ENCODE measurements at places on chromosomes 2 and 18.

- no peak for DNase-seq
Observed at GRCh38 chr2:72153924-72154323, 6.3 kb upstream of the CYP26B1 start.

DNA sequence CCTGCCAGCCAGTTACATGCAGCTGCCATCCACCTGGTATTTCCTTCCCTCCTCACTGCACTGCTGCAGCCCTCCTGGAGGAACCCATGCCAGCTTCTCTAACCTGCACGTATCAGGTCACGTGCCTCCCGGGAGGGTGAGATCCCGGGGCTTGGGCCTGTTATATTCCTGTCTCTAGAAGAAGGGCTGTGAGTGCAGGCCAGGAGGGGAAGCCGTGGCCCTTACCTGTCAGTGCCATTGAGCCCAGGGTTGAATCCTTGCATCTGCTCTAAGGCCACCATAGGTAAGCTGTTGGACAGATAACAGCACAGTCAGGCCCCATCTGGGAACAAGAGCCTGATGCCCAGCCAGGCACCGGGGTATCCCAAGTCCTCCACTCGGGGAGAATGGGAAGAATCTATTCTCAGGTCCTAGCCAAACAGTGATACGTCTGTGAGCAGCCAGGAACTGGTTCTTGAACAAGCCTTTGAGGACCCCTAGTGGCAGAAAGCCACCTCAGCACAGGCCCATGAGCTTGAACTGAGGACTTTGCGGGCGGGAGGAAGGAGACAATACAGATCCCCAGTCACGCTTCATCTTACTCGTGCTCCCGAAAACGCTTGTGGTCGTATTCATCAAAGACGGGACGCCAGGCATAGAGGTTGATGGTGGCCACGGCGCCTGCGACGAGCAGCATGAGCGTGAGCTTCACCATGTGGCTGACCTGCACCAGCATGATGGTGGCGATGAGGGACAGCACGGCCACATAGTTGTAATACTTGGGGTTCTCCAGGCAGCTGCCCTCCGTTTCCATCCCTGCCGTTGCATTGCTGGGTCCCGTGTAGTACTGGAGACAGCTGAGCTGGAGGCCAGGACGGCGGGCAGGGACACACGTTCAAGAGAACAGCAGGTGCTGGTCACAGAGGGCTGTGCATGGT is 34.4 kb downstream of the CENPO start:
- peak; percentile 77 for DNase-seq

- DNase-seq = no peak
Observed at GRCh38 chr2:136101042-136101441, 16.9 kb downstream of the CXCR4 start.

DNA sequence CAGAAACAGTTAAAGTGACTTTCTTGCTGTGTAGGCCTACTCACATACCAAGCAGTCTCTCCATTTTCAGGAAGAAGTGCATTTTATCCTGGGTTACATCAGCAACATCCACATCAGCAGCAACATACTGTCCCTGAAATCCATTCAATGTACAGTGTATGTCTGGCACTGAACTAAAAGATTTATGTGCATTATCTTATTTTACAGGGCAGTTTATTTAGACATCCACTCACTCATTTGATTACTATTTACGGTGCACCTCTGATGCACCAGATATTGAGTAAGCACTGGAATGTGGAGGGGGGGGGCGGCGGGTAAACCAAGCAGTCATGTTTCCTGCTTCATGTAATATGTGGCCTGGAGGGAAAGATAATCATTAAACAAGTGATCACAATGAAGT is 1128.2 kb downstream of the BCL11A start:
- DNase-seq = no peak

- no peak for DNase-seq
Observed at GRCh38 chr2:29174937-29175336, 59.7 kb downstream of the CLIP4 start.

- no peak for DNase-seq
Observed at GRCh38 chr18:54775686-54776085, 52.6 kb upstream of the RAB27B start.

DNA sequence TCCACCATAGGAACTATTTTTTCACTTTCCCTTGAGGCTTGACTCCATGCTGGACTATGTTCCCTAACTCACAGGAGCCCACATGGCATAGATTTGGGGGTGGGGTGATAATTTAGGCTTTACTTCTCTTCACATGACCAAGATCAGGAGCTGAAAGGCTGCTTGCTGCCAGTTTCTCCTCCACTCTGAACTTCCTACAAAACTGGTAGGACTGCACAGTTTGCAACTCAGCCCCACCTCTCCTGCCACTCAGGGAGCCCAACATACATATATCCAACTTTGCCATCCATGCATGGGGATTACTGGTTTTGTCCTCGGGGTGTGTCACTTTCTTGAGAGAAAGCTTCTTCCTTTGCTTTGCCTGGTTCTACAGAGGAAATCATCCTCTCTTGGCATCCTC is 14.2 kb downstream of the INO80D start:
- no peak for DNase-seq

- no peak for DNase-seq
Observed at GRCh38 chr18:41646915-41647620, 308.0 kb upstream of the PIK3C3 start.

- no peak for DNase-seq
Observed at GRCh38 chr2:64202206-64202845, 58.1 kb upstream of the PELI1 start.

GRCh38 chr18:58896268-58896667 is 31.6 kb downstream of the ZNF532 start:
- DNase-seq = no peak

GRCh38 chr2:88086401-88086800 is 18.8 kb downstream of the SMYD1 start:
- no peak for DNase-seq

DNA sequence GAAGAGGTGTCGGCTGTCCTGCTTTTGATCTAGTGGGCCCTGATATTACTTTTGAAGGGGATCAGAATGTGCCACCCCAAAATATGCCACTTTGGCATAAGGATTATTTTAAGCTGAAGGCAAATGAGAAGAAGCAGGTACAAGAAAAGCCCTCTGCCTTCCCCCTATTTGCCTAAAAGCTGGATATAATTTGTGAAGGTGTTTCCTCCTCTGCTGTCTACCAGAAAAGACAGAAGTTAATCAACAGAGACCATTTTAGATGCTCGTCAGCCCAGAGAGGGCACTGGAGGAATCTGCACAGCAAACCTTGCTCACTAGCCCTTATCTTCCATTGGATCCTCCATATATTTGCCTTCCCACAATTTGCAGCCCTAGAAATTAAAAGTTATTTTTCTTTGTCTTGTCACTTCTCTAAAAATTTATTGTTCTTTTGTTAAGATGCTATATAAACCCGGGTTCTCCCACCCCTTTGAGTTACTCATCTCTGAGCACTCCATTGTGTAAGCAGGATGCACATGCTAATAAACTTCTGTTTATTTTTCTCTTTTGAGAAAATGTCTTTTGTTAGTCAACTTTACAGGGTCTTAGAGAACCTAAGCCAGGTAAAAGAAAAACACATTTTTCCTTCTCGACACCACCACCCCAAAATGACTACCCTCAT is 163.2 kb upstream of the SLC1A4 start:
- no peak for DNase-seq

GRCh38 chr2:1940679-1941078 is 196.4 kb upstream of the PXDN start:
- no peak for DNase-seq

- no peak for DNase-seq
Observed at GRCh38 chr2:16728351-16729136, 62.9 kb upstream of the CYRIA start.

GRCh38 chr2:168912901-168913369 is 11.8 kb downstream of the G6PC2 start:
- no peak for DNase-seq

DNA sequence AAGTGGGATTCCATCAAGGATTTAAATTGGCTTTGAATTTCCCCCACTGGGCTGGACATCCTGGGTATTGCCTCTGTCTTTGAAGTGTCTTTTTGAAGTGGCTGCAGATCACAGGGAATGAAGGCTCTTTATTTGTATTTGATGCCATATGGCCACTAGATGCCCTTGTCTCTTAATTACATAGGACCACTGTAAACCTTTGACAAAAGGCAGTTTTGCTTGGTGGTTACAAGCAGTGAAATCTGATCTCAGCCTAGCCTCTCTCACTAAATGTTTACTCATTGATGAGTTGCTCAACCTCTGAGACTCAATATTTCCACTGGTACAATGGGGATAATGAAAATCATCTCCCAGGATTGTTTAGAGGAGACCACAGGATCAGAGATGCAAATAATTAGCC is 102.2 kb downstream of the INSIG2 start:
- DNase-seq = no peak

DNA sequence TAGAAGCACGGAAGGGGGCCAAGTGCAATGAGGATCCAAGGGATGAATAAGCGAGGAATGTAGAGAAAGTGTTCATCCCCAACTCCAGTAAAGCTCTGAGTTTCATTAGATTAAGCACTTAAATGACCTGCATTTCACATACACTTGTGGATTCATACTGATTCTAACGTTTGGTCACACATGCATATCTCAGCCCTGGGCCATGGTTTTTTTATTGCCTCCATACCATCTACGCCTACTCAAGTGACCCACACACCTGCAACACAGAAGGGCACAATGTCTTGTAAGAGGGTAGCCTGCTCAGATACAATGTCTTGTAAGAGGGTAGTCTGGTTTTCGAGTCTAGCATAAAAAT is 566 bp upstream of the MRPS5 start:
- no peak for DNase-seq

DNA sequence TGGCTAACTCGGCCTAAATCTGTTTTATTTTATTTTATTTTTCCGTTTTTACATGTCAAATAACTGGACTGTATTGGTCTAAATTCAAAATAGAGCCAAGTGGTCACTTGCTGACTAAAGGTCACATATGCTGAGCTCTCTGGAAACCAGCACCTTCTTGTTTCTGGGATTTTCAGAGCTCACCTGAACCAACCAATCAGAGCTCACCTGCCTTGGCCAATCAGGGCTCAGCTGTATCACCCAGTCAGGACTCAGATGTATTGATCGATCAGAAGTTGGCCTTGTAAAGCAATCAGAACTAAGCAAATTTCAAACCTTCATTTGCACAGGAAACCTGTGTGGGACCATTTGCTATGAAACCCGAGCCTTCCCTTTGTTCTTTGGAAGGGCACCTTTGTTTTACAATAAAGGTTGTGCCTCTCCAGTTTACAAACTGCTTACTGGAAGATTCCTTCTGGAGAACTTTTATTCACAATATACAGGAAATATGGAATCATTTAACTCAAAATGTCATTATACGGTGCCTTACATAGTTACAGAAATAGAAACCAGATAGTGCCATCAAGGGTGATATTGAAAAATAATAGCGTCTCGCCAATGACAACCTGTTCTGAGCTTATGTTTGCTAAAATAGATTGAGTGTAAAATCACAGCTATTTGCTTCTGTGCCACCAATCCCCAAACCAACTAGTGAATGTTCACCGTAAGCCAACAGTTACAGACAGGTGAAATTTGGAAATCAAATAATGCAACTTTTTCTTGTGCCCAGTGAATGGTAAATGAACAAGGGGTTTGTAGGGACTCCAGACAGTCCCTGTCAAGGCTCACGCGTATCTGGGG is 17.3 kb upstream of the PSD4 start:
- no peak for DNase-seq

- no peak for DNase-seq
Observed at GRCh38 chr18:45628979-45629958, 14.0 kb downstream of the SLC14A2 start.

DNA sequence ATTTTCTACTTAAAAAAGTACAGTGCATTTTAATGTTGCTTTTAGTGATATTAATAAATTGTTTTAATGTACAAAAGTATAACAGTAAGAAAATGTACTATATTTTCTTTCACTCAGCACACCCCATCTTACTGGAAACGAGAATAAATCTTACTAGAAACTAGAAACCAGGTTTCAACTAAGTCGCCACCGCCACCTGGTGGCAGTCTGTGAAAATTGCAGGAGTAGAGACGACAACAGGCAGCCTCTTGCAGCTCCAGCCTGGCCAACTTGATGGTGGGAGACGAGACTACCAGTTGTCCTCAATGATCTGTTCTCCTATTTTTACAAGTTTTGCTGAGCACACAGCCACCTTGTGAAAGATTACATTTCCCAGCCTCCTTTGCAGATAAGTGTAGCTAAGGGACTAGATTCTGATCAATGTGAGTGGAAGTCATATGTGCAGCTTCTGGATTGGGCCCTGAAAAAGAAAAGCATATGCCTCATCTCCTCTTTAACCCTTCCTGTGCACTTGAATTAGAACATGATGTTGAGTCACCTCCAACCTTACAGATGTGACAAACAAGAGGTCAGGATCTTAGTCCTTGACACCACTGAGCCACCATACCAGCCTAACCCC is 8.7 kb downstream of the OTOF start:
- no peak for DNase-seq

GRCh38 chr2:120876526-120877280 is 141.0 kb downstream of the GLI2 start:
- no peak for DNase-seq

- no peak for DNase-seq
Observed at GRCh38 chr18:42425025-42425424, 470.0 kb downstream of the PIK3C3 start.

GRCh38 chr2:25572638-25573037 is 100.7 kb downstream of the DTNB start:
- DNase-seq = no peak

DNA sequence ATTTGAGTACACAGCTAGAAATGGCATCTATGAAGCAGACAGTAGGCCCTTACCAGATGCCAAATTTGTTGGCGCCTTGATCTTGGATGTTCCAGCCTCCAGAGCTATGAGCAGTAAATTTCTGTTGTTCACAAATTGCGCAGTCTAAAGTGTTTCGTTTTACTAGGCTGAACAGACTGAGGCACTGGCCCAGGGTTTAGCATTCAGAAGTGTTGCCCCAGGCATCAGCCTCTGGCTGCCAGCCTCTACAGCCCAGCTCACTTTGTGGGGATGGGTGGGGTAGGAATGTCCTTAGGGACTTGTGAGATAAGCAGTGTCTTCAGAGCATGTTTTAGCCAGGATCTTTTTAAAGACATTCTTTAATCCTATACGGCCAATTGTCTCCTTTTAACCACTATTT is 51.5 kb upstream of the MGAT5 start:
- no peak for DNase-seq

DNA sequence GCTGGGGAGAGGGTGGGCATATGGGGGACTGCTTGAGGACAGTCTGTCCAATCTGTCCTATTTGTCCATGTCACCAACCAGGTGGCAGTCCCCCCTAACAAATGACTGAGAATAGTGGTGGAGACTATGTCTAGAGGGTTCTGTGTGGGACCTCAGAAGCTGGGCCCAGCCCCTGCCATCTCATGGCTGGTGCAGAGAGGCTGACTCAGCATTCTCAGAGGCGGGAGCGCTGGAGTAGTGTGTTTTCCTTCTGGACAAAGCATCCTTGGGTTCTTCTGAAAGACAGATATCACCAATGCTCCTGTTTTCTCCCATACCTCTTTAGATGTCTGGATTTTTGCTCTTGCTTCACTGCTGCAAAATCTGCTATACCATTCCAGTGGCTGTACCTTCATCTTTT is 44.1 kb upstream of the SP140L start:
- DNase-seq = no peak
